ENCODE measurements at places on chromosomes 6 and 20.
A peak's percentile ranks its signal among the peaks of the same experiment; 100 is the strongest.

DNA sequence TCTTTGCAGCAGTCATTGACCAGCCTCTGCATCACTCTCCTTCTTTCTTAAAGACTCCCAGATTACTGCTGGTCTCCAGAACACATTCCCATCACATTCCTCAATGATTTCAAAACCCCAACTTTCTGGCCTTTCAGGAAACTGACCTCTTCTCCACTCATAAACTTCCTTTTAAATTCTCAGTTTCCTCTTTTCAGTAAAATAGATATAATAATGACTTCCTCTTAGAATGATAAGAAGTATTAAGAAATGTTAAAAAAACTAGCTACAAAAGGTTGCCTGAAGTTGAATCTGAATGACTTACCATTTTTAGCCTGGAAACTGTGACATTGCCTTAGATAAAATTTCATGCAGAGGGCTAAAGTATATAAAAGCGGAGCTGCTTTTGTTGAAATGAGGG is 239.3 kb downstream of the OGFRL1 start:
- DNase-seq, result no peak

GRCh38 chr6:51559059-51559458 is 528.4 kb downstream of the PKHD1 start:
- no peak for DNase-seq

DNA sequence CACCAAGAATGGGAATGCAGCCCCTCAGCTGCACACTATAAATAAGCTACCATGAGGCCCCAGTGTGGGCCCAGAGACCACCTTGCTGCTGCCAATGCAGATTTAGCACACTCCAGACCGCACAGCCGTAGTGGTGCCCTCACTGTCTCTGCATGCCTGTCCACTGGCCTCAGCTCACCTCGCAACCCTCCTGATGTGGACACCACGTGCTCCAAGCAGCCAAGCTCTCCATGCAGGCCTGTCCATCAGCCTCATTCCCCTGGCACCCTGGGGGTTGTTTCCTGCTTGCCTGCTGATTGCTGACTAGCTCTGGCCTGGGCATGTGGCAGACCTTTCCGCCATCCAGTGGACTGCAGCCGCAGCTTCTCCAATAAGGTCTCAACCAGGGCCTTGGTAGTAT is 36.2 kb downstream of the ZBTB9 start:
- no peak for DNase-seq

- DNase-seq, result no peak
Measured at GRCh38 chr6:42260972-42261371, 43.3 kb upstream of the MRPS10 start.

DNA sequence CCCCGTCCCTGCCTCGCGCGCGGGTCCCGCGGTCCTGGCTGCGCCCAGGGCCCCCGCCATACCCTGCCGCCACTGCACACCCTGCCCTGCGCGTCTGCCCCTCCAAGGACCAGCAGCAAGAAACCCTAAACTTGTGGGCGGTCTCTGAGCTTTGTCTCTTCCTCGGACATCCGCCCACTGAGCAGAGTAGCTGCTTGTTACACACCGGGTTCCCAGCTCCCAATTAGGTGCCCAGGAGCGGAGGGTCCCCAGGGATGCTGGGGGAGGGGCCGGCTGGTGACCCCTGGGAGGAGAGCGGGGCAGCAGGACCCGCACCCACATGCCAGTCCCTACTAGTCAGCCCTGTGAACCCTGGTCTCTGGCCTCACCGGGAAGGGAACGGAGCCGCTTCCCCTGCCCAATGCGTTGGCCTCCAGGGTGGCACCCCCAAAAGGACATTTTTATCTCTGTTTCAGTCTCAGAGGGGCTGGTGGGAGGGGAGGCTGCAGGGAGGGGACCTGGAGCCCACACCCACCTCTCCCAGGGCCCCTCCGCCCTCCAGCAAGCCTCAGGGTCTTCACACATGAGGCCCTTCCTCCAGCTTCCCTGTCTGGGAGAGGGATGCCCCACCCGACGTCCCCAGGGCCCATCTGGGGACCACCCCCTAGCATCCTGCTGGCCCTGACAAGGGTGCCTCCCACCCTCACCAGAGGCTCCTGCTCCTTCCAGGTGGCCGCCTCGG is 10.5 kb downstream of the STMN3 start:
- no peak for DNase-seq

- no peak for DNase-seq
Measured at GRCh38 chr6:42026540-42026939, 23.8 kb upstream of the TAF8 start.

DNA sequence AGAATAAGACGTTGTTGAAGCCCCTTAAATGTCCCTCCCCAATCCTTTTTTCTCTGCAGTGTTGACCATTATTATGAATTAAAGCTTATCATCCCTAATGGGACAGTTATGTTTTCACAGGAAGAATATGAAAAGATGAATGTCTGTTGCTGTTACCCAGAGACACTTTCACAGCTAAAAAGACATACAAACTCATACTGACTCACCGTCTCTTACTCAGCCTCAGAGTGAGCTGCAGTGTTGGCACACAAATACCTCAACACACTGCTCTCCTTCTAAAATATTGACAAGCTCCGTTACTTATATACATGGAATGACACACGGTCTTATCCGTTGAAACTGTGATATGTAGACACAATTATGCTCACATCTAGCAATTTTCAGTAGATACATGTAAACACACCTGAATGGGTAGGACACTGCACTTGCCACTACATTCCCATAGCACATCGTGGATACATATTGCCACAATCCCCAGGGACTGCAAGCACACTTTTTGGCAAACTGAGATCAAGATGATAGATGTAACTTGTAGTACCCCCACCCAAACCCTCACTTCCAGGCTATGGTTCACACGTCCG is 9.6 kb upstream of the SAPCD1 start:
- no peak for DNase-seq

DNA sequence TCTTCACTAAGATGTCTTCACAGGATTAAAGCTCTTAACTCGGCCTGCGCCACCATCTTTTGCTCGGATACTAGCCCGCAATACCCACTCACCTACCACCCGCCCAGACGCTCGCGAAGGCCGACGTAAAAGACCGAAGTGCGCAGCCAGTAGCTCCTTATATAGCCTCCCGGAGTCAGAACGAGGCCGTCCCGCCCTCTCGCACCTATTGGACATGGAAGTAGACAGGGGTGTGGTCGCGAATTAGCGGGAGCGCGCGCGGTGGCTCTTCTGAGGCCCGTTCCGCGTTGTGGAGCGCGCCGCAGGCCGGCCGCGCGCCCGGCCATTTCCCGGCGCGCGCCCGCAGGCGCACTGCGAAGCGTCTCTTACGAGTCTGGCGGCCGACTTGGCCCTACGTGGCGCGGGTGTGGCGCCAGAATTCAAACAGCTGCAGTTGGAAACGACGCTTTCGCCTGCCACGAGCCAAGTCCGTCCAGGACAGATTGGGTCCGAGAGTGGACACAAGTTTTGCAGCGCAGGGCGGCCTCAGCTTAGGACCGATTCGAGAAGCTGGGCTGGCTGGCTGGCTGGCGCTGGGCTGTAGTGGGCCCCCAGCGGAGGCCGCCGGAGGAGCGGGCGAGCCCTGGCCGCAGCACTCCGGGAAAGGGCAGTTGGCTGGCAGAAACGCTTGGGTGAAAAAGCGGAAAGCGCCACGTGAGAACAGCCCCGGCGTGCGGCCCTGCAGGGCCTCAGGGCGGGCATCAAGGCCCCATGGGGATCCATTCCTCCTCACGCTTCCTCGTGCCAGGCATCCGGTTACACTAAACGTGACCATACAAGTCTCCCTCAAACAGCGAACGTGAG is 36.1 kb upstream of the SYNCRIP start:
- peak; percentile 96 for DNase-seq

DNA sequence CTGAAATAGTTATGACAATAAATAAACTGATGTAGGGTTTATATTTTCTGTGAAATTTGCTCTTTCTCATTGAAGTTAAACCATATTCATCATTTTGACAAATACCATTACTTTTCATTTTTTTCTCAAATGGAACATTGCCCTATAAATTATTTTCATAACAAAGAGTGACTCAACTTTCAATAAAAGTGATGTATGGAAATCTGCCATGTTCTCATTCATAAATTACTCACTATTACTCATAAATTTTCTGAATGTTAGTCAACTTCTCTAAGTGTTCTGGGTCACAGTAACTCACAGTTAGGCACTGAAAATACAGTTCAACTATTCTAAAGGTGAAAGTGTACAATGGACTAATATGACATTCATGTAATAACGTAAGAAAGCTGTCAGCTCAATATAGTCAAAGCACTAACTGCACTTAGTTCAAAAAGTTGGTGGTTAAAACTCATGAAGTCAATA is 19.0 kb upstream of the STX11 start:
- DNase-seq, result no peak

- DNase-seq, result no peak
Measured at GRCh38 chr6:99334526-99335127, 14.8 kb downstream of the FAXC start.

GRCh38 chr6:116047173-116047933 is 13.3 kb downstream of the FRK start:
- no peak for DNase-seq

GRCh38 chr6:22590423-22590822 is 21.1 kb downstream of the HDGFL1 start:
- DNase-seq, result no peak

- no peak for DNase-seq
Measured at GRCh38 chr6:88882536-88882935, 80.9 kb downstream of the RNGTT start.

- no peak for DNase-seq
Measured at GRCh38 chr20:2775139-2775538, 25.3 kb downstream of the CPXM1 start.

- DNase-seq, result no peak
Measured at GRCh38 chr6:26025047-26025893, 62.0 kb upstream of the HFE start.

DNA sequence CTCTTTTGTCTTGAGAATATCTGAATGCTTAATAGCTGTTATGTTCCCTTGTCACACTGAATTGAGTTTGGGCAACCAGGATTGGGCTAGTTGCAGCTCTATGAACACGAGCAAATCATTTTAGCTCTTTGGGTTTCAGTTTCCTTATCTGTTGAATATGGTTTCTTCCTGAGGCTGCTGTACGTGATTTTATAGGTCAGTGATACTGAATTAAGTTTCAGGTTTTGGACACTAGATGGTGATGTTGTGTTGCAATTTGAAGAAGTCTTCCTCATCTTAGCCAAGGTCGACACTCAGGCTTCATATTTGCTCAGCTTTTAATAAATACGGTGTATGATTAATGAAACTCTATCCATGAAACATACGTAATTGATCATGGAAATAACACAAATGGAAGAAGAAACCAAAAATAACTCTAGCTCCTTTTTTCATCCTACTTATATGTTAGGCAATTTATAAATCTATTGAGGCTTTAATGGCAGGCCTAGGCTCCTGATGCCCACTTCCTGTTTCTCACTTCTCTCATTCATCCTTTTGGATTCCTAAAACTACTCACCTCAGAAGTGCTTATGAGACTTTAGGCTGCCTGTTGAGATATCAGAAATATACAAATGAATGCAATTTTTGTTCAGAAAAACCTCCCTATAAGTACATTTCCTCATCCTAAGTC is 354.1 kb upstream of the MAP3K7 start:
- no peak for DNase-seq

GRCh38 chr6:167858086-167858591 is 31.4 kb downstream of the AFDN start:
- DNase-seq, result no peak

DNA sequence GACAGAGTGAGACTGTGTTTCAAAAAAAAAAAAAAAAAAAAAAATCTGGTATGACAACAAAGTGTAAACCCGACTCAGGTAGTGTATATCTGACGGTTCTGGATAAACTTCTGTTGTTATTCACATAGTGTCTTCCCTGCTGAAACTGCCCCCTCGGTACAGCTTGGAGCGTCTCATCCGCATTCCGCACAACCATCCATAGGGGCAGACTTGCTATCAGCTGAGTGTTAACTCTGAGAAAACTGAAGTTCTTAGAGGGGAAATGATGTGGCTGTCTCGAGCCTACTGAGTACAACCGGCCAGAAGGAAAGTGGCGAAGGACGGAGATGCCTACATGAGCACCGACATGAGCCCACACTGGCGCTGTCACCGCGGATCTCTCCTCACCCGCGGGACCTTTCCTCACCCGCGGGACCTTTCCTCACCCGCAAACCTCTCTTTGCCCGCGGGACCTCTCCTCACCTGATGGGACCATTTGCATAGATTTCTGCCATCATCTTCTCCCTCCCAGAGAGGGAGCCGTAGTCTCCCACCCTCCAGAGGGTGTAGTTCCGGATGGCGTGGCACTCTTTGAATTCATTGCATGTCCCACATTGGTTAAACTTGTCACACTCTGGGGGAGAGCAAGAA is 9.8 kb downstream of the CTSZ start:
- no peak for DNase-seq

- no peak for DNase-seq
Measured at GRCh38 chr6:167843023-167843422, 16.3 kb downstream of the AFDN start.

- DNase-seq, result no peak
Measured at GRCh38 chr6:126907996-126908395, 210.5 kb upstream of the RSPO3 start.

GRCh38 chr6:133983099-133983939 is 30.3 kb downstream of the TBPL1 start:
- peak; percentile 15 for DNase-seq

DNA sequence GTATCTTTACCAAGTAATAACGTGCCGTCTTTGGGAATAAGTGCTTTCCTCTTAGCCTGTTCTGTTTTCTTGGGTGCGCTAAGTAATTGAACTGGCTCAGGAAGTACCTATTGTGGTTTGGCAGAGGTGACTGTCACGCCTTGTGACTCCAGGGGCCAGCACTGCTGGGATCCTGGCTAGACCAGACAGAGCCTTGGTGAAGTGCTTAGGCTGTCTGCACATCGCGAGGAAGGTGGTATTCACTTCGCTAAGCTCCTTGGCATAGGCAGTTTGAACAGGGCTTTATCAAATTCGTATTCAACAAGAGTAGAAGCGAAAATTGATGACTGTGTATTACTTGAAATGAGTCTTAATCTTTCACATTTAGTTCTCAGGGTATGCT is 17.6 kb downstream of the PRDM1 start:
- DNase-seq, result no peak

DNA sequence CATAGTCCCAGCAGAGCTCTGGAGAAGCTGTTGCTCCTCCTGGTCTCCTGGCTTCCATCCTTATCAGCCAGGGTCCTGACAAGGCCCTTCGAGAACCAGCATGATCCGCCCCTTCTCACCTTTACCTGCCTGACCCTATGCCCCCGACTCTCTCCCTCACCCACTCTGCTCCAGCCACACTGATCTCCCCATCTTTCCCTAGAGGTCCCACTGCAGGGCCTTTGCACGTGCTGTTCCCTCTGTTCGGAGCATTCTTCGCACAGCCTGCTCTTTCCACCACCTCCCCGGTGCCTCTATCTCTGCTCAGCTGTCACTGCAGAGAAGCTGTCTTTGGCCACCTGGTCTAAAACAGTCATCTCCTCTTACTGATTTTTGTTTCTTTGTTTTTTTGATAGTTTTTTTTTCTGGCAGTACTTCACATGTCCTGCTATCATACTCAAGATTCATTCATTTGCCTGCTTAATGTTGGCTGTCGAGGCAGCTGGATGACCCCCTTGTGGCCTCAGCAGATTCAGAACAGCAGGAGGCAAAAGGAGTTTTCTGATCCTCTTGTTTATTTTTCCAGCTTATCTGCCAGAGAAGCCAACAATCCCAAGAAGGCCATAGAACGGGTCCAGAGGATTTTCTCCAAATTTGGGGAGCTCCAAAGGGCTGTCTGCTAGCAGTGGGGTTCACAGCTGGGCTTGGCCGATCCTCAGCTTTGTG is 1.6 kb upstream of the PTGIS start:
- DNase-seq, result no peak

GRCh38 chr6:3855866-3856265 is 6.7 kb downstream of the FAM50B start:
- no peak for DNase-seq
